ENCODE measurements at places on chromosomes 5 and 9.
A peak's percentile ranks its signal among the peaks of the same experiment; 100 is the strongest.

- DNase-seq: no peak
Observed at GRCh38 chr5:115366223-115366622, 69.8 kb upstream of the CCDC112 start.

DNA sequence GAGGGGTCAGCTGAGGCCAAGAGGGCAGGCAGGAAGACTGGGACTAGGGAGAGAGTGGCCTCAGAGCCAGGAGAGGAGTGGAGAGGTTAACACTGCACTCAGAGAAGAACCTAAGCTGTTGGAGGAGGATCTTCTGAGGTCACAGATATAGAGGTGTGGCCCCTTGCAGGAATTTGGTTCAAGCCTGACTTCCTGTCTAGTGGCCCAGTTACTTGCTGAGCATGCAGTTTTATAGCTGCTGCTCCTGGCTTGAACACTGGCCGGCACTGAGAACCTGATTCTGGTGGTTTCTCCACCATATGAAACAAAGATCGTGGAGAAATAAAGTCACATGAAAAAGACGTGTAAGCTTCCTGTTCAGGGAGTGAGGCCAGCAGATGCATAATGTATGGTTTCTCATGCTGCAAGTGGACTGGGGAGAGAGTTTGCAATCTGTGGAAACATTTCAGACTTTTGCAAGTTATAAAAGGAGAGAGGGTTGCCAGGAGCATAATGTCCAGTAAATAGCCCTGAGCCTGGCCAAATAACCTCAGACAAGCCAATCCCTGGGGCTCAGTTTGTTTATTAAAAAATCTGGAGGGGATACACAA, 82.6 kb downstream of the GALNT10 start:
- no peak for DNase-seq

DNA sequence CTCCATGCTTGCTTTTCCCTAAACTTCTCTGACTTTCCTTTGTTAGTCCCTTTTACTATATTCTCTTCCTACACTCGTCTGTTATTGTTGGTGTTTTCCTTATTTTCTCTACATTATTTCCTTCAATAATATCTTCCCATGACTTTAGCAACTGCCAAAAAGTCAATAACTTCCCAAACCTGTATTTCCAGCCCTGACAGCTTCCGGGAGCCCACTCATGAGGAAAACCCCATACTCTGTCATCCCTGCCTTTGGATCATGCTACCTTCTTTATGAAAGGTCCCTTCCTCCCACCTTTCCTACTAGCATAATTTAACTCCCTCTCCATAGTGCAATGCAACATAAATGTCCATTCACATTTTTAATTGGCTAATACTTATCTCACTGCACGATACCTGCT, 144.0 kb upstream of the CDH6 start:
- DNase-seq: no peak

- no peak for DNase-seq
Observed at GRCh38 chr9:68847765-68848164, 142.7 kb downstream of the PIP5K1B start.

DNA sequence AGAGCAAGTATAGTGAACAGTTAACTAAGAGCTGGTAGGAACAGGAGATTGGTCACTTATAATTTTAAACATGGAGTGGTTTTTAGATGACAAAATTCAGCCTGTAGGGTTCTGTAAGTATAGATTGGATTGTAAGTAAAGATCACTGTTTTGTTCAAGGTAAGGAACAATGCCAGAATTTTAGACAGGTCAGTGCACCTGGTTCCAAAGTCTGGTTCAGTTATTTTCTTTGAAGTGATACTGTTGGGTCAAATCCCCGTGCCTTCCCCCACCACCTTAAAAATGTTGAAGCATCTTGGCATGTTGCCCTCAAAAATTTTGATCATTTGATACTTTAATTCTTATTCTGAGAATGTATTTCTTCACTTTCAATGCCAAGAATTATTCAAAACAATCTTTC, 12.9 kb downstream of the RAD23B start:
- no peak for DNase-seq

DNA sequence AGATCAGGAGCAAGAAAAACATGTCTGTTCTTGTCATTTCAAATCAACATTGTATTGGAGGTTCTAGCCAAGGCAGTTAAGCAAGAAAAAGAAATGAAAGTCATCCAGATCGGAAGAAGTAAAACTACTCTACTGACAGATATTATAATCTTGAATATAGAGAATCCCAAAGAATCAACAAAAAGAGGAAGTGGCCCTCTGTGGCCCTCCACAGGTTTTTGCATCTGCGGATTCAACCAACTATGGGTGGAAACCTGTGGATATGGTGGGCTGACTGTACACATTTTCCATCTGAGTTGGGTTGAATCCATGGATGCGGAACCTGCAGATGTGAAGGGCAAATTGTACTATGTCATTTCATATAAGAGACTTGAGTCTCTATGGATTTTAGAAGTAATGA, 35.1 kb downstream of the GAS1 start:
- DNase-seq: no peak

- DNase-seq: no peak
Observed at GRCh38 chr9:109020581-109021511, 7.5 kb upstream of the CTNNAL1 start.

- DNase-seq: no peak
Observed at GRCh38 chr9:96241391-96241809, 60.6 kb downstream of the HSD17B3 start.

DNA sequence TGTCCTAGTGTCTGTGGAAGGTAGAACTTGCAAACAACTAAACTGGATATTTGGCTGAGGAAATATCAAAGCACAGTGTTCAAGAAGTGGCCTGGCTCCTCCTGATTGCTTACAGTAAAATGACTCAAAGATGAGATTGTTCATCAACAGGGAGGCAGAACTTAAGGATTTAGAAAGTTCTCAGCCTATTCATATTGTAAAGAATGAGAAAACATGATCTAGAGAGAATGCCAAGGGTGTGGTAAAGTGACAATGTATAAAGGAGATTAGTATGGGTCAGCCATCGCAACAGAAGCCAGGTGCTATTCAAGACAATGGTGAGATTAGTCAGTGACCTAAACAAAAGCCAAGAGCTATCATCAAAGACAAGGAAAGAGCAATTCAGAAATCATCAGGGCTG, 372.3 kb downstream of the SPOCK1 start:
- no peak for DNase-seq

GRCh38 chr5:136195971-136196820, 3.2 kb upstream of the SMIM32 start:
- DNase-seq: no peak

GRCh38 chr5:150059623-150060022, 26.7 kb downstream of the CSF1R start:
- DNase-seq: no peak

DNA sequence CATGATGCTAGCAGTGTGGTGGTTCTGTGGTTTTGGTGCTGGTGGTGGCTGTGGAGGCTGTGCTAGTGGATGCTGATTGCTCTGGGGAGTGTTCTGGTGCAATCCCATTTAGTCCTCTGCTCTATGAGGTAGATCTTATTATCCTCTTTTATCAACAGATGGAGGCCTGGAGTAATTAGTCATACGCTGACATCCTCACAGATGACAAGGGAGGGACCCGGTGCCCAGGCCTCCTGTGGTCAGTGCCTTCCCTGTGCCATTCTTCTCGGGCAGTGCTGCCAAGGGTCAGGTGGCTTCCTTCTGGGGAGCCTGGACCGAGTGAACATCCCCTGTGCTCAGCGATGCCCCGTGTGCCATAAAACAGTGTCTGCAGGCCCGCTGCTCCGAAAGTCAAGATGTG, 74.5 kb downstream of the COL5A1 start:
- no peak for DNase-seq

DNA sequence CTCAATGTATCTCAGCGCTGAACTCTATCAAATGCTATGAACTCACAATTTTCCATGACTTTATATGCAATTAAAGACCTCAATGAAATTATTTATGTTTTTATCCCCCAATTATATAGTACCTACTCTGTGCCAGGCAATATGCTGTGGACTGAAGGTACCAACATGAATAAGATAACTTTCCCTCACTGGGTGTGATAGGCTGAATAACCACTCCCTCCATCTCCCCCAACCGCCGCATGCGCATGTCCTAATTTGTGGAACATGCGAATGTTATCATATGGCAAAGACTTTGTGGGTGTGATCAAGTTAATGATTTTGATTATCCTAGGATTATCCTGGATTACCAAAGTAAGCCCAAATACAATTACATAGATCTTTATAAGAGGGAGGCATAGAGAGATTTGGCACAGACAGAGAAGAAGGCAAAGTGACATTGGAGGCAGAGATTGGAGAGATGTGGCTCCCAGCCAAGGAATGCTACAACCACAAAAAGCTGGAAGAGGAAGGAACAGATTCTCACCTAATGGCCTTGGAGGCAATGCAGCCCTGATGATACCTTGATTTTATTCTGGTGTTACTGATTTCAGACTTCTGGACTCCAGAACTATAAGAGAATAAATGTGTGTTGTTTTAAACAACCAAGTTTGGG, 149.1 kb upstream of the VCAN start:
- DNase-seq: no peak

DNA sequence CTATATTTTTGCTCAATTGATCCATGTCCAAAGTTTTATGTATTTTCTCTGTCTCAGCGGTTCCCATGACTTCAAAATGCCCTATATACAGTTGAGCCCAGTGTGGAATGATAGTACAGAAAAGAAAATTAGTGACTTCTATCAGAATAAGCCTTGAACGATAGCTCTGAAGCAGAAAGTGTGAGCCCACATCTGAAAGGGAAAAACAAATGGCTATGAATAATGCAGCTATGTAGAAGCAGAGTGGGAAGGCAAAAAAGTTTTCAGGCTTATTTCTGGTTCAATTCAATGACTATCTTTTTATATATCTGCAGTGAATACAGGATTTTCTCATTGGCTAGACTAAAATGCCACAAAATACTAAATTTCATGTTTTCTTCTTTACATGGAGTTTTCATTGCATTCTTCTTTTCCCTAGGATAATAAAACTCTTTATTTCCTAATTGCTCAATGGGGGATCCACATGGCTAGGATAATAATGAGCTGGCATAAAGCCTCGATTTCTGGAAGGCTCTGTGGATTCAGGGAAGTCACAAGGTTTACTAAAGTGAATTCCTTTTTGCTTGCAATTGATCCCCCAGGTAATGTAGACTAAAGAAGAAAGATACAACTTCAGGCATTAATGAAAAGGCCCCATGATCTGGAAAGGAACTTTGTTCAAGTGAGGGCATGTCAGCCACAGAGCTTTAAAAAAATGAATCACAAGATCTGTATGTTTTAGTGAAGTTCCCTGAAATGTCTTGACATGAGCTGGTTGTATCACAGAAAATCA, 377.0 kb upstream of the RIOK2 start:
- DNase-seq: no peak

- no peak for DNase-seq
Observed at GRCh38 chr5:123505633-123506032, 6.3 kb upstream of the CSNK1G3 start.

- no peak for DNase-seq
Observed at GRCh38 chr9:119959846-119960545, 590.8 kb upstream of the BRINP1 start.

DNA sequence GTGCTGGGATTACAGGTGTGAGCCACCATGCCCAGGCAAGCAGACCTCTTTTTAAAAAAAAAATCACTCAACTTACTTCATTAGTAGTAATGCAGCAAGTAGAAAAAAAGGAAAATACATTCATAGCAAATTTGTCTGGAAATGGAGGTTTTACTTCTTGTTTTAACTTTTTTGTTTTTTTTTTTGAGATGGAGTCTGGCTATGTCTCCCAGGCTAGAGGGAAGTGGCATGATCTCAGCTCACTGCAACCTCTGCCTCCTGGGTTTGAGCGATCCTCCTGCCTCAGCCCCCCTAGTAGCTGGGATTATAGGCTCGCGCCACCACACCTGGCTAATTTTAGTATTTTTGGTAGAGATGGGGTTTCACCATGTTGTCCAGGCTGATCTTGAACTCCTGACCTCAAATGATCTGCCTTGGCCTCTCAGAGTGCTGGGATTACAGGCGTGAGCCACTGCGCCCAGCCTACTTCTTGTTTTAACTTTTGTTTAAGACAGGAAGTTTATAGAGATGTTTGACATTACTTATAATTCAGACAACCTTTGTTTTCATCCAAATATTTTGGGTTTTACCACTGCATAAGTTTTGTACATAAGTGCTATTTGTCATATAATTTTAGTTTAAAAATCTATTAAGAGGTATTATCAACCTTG, 26.5 kb downstream of the UBE2R2 start:
- DNase-seq: no peak

DNA sequence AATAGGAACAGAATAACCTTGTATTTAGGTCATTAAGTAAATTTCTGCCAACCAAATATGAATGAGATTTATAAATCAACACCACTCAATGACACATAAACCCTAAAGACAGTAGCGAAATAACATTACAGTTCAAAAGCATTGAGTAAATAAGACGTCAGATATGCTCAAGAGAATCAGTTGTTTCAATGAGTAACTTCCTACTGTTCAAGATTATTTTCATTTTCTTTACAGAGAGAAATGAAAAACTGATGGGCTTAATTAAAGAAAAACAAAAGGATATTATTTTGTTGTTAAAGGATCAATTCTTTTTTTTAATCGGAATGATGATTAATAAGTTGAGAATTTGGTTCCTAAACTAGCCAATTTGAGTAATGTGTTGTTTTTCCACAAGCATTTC, 150.1 kb downstream of the BNC2 start:
- DNase-seq: no peak

- DNase-seq: peak; percentile 51
Observed at GRCh38 chr5:96752341-96753016, 55.3 kb downstream of the ERAP1 start.

DNA sequence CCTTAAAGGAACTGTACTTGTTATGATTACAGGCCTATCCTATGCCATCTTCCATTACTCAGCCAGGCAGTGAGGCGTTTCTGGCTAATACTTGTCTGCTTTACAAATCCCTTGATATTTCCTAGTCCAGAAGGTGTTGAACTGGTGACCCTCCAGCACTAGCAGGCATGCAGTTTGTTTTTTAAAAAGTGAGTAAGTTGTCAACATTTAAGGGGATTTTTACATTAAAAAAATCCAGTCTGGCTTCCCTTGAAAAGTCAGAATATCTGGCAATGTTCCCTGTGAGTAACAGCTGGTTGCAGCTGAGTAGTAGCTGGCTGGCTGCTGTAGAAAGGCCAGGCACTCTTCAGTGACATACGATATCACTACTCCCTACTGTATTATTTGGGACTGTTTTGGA, 21.8 kb downstream of the GRIN3A start:
- no peak for DNase-seq

- DNase-seq: no peak
Observed at GRCh38 chr9:119453490-119453911, 84.3 kb upstream of the BRINP1 start.

- no peak for DNase-seq
Observed at GRCh38 chr5:116305899-116306298, 221.1 kb downstream of the COMMD10 start.

DNA sequence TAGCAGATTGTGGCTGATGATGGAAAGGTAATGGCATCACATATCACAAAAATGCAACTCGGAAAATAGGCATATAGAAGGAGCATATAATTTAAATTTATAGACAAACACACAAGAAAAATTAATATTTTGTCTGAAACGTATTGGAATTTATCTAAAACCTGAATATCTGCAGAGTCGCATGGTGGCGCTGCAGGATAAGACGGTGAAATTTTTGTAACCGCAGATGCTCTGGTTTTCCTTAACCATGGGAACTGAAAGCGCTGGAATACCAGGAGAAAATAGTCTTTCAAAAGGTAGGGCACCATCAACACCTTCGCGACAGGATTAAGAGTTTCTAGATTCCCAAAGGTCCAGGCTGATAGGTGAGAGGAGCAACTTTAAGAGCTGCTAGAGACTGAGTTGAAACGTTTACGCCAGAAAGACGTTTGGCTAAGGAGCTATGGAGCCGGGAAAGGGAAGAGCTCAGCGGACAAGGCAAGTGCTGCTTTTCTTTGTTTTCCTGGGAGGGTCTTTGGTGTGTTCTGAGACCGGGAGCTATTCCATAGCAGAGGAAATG, 11.0 kb upstream of the PCDHB15 start:
- no peak for DNase-seq

Data from effector CD4-positive, alpha-beta T cell (primary cell).